SW480 (cell line): ENCODE measurements at places on chromosomes 3 and 15.
A peak's percentile ranks its signal among the peaks of the same experiment; 100 is the strongest.

GRCh38 chr15:38876621-38877020 lies 312.0 kb upstream of the RASGRP1 start:
- DNase-seq, result no peak

- no peak for DNase-seq
These were observed 14.7 kb upstream of the PLA2G4F start for GRCh38 chr15:42171122-42171521.

- no peak for DNase-seq
These were observed 1.6 kb upstream of the TXNRD3 start for GRCh38 chr3:126656371-126657134.

DNA sequence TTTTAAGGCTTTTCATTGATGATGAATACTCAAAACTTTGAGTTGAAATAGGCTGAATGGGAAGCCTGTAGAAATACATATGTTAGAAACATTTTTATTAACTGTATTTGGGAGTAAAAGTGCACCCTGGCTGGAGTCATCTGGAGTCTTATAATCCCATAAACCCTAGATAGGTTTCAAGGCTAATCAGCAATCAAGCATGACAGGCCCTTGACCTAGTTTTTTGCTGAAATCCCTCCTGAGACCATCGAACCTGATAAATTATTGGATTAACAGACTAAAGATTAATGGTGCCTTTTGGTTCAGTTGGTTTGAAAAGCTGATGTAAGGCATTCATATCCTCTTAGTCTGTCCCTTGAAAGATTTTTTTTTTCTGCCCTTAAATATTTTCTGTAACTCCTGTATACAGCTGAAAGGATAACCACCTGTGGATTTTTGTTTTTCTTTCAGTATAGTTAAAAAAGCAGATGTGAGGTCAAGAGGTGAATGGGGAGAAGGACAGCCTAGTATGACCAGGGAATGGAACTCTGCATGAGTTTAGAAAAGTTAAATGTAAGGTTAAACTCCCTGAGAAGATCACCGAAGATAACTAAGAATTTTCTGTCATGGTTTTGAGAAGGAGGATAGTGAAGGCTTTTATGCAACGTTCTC lies 69.4 kb upstream of the STXBP5L start:
- no peak for DNase-seq

DNA sequence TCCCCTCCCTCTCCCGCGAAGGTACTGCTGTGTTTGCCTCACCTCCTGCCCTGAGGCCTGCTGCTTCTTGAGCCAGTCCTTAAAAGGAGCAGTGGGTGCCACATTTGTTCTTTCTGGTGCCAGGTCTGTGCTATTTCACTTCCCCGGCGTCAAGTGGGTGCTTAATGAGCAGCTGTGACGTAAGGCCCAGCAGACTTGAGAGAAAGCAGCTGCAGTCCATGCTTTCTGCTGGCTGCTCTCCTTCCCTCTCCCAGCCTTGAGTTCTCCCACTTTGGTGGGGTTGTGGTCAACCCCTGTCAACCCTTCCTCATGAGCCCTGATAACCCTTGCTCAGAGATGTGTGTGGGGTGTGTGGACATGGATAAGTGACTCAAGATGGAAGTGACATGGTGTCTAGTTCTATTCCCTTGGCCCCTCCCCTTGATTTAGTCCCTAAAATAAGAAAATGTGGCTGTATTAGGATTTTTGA lies 6.9 kb downstream of the INAFM2 start:
- no peak for DNase-seq

- DNase-seq, result no peak
These were observed 3.1 kb downstream of the WDR93 start for GRCh38 chr15:89693696-89694095.

GRCh38 chr3:23811919-23812318 lies 6.2 kb downstream of the UBE2E1 start:
- no peak for DNase-seq

GRCh38 chr3:32147933-32148332 lies 41.5 kb downstream of the GPD1L start:
- no peak for DNase-seq

- DNase-seq, result peak; percentile 26
These were observed 49.4 kb upstream of the SYNPR start for GRCh38 chr3:63228677-63229076.

GRCh38 chr3:15297608-15298350 lies 34.6 kb downstream of the SH3BP5 start:
- no peak for DNase-seq

GRCh38 chr3:172658344-172659245 lies 52.3 kb downstream of the NCEH1 start:
- DNase-seq, result no peak

DNA sequence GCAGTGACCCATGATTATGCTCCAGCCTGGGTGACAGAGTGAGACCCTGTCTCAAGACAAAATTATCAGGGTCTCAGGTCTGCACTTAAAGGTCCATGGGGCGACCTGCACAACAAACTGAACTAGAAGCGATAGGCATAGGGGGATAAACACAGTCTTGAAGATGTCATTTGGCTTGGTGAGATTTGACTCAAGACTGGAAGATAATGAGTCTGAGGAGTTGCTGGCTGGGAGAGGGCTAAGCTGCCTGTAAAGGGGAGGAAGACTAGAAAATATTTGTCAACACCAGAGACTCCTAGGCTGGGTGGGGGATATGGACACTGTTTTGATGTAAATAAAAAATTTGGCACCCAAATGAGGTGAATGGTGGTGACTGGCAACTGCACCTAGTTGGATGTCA lies 19.8 kb downstream of the GHRL start:
- no peak for DNase-seq

DNA sequence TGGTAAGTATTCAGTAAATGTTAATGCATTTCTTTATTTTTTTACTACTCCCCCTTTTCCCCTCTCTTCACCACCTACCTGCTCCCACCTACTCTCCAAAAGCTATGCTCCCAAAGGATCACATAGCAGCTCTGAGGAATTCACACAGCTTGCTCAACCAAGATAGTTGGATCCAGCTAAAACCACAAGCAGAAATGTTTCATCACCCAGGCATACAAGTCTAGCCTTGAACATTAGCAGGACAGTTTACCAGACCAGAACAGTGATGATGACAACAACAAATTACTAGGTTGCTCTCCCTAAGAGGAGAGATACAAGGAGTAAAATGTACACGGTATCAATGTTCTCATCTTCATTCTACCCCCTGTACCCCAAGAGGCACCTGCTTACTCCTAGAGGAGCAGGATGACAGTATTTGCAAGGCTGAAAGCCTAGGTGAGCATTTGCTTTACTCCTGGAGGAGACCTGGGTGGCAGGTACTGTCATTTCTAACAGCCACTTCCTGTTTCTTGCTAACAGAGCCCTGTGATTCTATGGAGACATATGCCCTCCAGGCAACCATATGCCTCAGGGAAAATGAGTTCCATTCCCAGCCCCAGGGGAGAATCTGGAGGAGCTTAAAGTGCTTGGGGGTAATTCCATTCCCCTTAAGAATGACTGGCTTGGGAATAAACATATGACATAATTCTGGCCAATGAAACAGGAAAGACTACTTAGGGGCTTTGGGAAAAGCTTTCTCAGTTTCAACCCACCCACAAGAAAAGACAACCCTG lies 237.5 kb downstream of the NTRK3 start:
- DNase-seq, result no peak

GRCh38 chr3:186693843-186694242 lies 23.3 kb upstream of the KNG1 start:
- no peak for DNase-seq

DNA sequence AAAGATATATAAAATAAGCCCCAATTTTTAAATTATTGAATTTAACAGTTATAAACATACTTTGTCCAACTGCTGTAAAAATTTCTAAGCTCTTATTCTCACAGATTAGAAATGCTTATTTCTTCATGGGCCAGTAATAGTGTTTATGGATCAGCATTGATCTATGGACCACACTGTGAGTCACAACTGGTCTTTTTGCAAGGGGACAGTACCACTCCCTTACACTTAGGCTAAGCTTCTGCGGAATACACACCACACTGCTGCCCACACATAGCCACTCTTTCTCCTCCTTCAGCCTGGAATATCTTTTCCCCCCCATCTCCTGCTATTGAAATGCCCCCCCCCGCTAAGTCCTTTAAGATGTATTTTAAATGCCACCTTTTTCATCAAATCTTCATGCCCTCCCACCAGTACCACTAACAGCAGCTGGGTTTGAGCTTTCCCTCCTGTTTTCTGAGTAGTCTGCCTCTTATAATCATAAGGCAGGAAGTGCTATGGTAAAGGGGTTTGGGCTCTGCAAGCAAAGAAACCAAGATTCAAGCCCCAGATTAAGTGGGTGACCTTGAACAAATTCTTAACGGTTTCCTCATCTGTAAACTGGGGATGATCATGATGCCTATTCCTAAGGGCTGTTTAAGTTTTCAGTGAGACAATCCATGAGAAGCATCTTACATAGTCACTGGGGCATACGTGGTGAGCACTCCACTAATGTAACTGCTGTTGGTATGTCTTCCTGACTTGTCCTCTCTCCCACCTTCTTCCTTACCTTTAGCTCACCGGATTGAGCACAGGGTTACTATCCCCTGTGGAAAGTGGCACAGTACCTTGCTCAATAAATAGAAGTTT lies 69.2 kb downstream of the DCUN1D1 start:
- DNase-seq, result no peak

DNA sequence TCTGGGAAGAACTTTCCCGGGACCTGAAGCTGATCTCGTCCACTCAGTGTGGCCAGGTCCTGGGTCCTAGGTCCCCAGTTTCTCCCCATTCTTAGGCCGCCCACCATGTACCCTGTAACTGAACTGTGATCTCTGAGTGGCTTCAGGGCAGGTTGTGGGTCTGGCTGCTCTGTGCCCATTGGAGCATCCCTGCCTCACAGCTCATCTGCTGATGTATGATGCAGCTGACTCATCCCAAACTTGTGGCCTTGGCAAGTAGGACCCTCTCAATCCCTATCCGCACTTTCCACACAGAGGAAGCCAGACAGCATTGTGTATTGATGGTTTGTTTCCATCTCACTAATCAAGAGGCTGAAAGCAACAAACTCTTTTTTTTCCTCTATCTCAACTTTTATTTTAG lies 69.1 kb upstream of the XCR1 start:
- no peak for DNase-seq

GRCh38 chr3:117874028-117874690 lies 1160.5 kb downstream of the IGSF11 start:
- no peak for DNase-seq

DNA sequence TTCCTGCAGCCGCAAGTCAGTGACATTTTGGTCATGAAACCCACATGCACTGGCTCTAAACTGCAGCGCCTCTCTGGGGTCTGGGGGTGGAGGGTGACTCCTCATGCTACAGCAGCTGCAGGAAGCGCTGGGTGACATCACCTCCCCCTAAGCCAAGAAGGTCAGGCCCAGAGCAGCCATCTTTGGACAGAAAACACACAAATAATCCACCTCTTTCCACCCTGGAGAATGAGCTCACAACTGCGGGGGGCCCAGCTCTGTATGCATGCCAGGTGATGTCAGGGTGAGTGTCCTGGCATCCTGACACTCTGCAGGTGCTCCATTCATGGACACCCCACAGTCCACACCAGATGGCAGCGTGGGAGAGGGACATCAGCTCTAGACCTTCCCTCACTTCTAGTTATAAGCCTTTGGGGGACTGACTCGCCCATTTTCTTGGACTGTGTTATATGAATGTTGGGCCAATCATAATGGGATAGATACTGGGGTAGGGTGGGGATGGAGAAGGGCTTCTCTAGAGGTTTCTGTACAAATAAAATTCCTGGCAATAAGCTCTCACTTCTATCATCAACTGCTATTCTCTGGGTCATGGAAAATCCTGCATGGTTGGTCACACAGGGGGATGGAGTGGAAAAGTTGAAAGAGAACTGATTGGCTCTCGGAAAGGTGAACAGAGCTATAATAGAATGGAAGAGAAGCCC lies 70.7 kb upstream of the THBS1 start:
- no peak for DNase-seq

- DNase-seq, result no peak
These were observed 29.4 kb upstream of the EIF4A2 start for GRCh38 chr3:186754006-186754405.

GRCh38 chr3:46778101-46778500 lies 60.4 kb upstream of the PRSS50 start:
- DNase-seq, result no peak

DNA sequence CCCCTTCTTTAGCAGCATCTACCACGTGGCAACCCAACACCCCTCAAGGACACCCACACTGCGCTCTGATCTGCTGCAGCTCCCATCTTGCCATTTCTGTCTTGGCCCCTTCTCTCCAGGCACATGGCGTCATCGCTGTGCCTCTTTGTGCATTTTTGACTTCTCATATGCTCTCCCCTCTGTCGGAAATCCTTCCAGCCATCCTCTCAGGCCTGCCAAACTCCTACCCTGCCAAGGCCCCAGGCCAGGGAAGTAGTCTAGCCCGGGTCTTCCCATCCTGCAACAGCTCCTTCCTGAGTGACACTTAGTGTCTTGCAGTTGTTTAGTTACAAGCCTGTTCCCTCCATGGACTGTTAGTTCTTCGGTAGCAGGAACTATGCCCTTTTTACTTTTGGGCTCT lies 34.0 kb upstream of the CTXND1 start:
- no peak for DNase-seq

- DNase-seq, result peak; percentile 19
These were observed 42.1 kb upstream of the CTDSPL start for GRCh38 chr3:37819591-37819990.
